C1 segment of cervical spinal cord (tissue), 14 donors: ENCODE measurements at places on chromosomes 5 and 9.

DNA sequence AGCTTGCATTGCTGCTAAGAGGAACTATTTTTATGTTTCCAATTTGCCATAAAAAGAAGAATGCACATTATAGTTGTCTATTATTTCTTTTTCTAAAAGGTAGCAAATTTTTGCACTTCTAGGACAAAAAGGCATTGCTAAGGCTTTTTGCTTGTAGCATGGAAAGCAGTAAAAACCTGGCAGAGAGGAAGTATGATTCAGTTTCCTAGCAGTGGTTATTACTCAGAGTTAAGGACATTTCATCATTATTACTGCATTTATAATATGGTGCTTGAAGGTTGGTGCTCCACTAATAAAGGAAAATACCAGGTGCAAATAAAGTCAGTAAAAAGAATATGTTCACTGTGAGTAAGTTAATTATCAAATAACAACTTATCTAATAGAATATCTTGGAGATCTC is 179.8 kb upstream of the PLPPR1 start:
- no peak for DNase-seq

GRCh38 chr5:115388240-115388639 is 91.8 kb upstream of the CCDC112 start:
- DNase-seq: no peak

DNA sequence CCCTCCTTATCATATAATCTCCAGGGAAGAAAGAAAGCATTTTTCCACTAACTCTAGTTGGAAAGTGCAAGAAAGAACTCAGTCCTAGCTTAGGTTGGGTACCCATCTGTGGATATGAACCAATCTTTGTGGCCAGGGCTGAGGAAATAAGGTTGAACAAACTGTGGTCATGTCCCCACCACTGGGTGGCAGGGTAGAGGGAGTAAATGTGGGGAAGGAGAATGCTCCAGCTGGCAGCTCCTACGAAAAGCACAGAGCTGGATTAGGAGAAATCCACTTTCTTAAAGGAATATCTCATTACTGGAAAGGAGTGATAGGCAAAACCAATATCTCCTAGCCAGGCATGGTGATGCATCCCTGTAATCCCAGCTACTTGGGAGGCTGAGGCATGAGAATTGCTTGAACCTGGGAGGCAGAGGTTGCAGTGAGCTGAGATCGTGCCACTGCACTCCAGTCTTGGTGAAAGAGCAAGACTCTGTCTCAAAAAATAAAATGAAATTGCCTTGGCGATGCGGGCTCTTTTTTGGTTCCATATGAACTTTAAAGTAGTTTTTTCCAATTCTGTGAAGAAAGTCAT is 175.1 kb downstream of the CCDC192 start:
- no peak for DNase-seq

DNA sequence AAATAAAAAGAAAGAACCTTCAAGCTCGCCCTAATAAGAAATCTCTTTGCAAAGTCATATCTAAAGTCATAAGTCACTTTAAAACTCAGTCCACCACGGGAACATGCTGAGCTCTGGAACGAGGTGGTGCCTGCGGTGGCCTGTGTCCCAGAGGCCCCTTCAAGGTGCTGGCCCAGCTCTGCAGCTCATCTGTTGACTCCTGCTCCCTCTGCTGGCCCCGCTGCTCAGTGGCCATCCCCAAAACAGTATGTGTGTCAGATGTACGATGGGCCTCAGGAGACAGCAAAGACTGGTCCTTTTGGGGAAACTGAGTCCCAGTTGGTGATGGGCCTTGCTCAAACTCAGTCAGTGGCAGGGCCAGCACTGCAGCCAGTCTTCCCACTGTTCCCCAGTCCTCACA is 22.8 kb upstream of the FOXB2 start:
- DNase-seq: peak; percentile 11

GRCh38 chr5:77398896-77399295 is 93.2 kb downstream of the WDR41 start:
- DNase-seq: no peak

- DNase-seq: no peak
These were observed 16.1 kb upstream of the RAI14 start for GRCh38 chr5:34639852-34640626.

GRCh38 chr9:5553211-5553610 is 42.9 kb downstream of the PDCD1LG2 start:
- DNase-seq: no peak

DNA sequence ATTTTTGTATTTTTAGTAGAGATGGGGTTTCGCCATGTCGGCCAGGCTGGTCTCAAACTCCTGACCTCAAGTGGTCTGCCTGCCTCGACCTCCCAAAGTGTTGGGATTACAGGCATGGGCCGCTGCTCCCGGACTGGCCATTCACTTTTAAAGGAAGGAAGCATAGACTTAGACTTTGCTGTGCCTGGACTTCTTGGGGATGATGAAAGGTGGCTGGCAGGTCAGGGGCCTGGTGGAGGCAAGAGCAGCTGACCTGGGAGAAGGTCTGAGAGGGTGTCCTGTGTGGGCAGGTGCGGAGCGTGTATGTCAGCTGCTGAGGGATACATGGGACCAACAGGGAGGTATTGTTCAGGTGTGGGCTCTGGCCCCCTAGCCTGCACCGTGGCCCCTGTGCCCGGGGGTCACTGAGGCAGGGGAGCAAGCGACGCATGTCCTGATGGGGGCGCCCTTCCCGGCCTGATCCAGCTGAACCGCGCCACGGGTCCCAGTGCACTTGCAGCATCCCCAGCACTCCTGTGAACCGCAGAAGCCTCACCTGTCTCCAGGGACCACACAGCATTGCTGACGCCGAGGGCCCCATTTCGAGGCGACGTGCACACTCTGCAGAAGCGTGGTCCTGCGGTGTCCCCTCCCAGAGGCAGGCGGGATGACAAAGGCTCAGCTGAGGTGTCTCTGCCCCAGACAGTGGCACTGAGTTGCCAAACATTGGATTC is 23.1 kb downstream of the NDUFS6 start:
- no peak for DNase-seq

GRCh38 chr9:26261503-26262330 is 583.5 kb upstream of the TUSC1 start:
- no peak for DNase-seq

GRCh38 chr9:13088720-13089427 is 190.6 kb downstream of the MPDZ start:
- DNase-seq: peak; percentile 2

DNA sequence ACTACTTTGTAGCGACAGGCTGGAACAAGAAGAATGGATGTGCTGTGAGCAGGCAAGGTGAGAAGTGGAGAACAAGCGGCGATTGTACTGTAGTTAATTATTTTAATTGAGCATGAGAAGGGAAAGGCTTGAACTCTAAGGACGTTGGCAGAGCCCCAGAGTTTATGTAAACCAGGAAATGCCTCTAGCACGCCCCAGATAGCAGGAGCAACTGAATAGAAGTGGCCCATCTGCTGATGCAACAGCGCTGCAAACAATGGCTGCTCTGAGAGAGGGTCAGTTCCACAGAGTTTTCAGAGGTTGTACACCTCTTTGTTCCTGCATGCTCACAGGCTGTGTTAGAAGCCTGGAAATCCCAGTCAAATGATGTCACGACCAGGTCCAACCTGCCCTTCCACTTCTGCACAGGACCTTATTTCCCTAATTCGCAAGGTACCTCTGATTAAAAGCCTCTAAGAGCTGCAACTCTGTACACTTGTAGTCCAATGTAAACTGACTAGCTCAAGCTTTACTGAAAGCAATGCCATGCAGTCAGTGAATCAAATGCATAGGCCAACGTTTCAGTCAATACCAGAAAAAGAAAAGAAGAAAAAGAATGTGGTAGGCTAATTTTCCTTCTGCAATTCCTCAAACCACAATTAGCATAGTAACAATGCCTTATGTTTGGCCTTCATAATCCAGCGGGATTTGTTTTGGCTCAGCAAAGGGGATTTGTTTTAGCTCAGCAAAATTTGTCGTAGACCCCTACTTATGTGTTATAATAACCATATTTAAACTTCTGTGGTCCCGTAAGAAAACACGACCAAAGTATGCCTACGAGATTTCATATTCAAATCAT is 119.6 kb upstream of the RETREG1 start:
- DNase-seq: no peak

DNA sequence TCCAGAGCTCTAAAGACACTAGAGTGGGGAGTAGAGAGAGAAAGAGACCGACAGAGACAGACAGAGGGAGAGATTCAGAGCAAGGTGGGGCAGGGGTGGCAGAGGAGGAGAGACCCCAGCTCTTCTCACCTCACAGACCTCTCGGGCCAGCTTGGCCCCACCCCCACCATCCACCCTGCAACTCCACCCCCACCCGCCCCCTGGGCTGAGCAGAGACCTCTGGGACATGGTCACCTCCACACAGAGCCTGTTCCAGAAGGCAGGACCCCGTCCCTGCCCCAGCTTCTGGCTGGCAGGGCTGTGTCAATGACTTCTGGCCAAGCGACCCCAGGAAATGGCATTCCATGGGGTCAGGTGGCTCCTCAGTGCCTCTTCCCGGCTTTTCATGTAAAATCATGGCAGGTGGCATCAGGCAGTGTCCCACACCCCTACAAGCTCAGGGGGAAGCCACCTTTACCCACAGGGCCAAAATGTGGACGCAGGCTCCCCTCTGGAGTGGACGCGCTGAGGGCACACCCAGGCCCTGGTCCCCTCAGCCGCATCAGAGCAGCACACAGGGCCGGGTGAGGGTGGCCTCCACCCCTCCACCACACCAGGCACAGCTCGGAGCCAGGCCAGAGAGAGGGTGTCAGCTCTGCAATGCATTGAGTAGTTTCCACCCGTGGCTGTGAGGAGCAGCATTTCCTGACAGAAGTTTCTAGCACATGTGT is 131.2 kb upstream of the LPCAT1 start:
- no peak for DNase-seq

DNA sequence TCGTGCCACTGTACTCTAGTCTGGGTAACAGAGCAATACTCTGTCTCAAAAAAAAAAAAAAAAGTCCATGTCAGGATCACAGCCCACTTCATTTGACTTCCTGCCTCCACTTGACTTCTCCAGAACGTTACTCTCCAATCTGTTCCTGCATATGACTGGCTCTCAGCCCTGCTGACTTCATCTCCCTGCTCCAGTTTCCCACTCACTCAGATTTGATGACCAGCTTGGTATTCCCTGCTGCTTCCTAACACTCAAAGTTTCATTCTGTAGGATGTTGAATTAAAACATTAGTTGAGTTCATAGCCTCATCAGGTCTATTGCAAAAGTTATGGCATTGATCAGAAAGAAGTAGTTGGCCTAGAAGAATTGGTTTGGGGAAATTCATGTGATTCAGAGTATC is 52.3 kb downstream of the UGCG start:
- no peak for DNase-seq

GRCh38 chr5:55694152-55694830 is 17.8 kb downstream of the SLC38A9 start:
- no peak for DNase-seq

GRCh38 chr5:167412556-167412955 is 878.9 kb upstream of the WWC1 start:
- DNase-seq: no peak

DNA sequence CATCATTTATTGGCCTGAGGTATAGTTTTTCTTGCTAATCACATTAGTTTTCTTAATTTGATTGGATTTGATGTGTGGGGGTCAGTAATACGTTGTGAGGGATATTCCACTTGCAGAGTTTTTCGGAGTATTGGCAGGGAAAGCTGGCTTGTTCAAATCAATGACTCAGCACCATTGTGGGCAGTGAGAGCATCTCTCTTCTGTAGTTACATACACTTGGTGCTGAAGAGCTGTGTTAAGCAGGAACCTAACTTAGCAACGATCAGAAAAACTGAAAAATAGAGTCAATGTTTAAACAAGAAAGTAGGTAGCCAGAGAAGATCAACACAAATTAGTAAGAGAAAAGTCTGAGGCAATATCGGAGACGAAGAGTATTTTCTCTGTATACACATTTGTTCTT is 344.6 kb upstream of the EDIL3 start:
- no peak for DNase-seq

- no peak for DNase-seq
These were observed 2.3 kb downstream of the EFNA5 start for GRCh38 chr5:107668154-107669095.

GRCh38 chr5:109711673-109712072 is 21.9 kb downstream of the MAN2A1 start:
- DNase-seq: no peak

DNA sequence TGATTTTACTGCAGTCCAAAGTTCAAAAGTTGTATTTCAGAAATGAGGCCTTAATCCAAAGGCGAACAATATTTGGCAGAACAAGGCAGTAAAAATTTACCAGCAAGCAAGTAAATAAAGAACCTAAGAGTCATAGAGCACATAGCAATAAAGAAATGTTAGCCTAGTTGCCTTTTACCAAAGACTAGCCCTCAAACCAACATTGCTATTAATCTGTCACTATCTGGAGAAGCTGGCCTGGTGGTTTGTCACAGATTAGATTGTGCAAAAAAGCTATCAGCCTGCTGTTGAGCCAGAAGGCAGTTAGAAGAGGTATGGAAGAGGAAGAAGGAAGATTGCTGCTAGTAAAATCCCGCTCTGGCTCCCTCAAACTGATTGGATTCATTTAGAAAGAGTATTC is 304.7 kb upstream of the KLF4 start:
- no peak for DNase-seq

GRCh38 chr9:69546265-69546664 is 125.9 kb downstream of the APBA1 start:
- no peak for DNase-seq

DNA sequence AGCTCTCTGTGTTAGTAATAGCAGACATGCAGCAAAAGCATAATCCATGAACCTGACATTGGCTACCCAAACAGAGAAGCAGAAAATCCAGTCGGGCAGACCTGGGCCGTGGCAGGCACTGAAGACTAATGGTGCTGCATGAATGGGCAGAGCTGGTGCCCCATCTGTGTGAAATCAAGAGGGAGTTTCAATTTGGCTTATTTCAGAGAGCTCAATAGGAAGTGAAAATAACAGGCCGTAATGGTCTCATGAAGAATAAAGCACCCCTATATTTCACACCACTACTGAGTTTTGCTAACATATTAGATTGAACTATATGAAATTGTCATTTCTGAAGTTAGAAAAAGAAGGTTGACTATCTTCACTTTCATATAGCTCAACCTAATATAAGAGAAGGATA is 149.7 kb downstream of the ENC1 start:
- no peak for DNase-seq

DNA sequence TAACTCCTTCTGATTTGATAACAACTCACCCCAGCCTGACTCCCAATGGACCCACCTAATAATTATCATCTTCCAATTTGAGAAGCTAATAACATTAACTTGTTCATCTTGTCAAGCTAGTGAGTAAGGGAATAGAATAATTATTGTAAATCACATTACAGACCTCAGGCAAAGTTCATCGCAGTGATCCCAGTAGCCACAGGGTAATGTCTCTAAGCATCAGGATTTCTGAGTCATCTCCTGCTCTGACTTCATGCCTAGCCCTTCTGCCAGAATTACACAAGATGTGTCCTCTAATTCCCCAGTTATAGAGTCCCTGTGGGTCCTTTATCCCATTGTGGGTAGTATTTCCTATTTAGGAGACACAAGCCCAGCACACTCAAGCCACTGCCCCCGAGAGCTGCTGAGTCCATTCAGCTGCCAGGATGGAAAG is 365.7 kb downstream of the DEPDC1B start:
- no peak for DNase-seq

DNA sequence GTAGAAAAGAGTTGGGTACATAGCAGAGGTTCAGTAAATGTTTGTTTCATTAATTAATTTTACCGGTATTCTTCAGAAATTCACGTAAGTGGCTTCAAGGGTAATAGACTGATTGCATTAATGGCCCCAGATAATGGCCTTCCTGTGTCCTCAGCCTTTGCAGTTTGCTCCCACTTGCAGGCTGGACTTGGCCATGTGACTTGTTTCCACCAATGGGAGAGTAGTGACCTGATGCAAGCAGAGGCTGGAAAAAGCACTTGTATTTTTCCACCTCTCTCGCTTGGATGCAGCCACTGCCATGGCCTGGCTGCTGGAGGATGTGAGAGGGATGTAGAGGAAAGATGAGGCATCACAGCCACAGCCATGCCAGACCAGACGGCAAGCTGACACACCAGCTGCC is 480.9 kb downstream of the CDK5RAP2 start:
- no peak for DNase-seq
